ENCODE measurements at places on chromosomes 6 and 20. TPM values are rescaled to one million over a fixed set of nuclear protein-coding genes. Genes with fewer than 3 reads are reported as not detected.

Gene AURKA
- total RNA-seq, result 14.8 TPM

GRCh38 chr20:39038047-39038446 lies 75.9 kb downstream of the DHX35 start:
- no peaks in the 10 kb centered on the region for H3K27me3 ChIP-seq
- peaks cover 26% of the 10 kb centered on the region for H3K36me3 ChIP-seq
- H3K4me1 ChIP-seq, result peaks cover 3% of the 10 kb centered on the region
- H3K27ac ChIP-seq, result no peak overlapping the region

GRCh38 chr6:34457382-34457741 lies 8.5 kb upstream of the PACSIN1 start:
- no peak overlapping the region for H3K27ac ChIP-seq
- peaks cover 4% of the 10 kb centered on the region for H3K27me3 ChIP-seq
- no peak for DNase-seq
- H3K4me1 ChIP-seq, result no peaks in the 10 kb centered on the region

- H3K36me3 ChIP-seq, result no peaks in the 10 kb centered on the region
- peak; percentile 18 for DNase-seq
- no peak overlapping the region for H3K4me3 ChIP-seq
- no peaks in the 10 kb centered on the region for H3K27me3 ChIP-seq
Measured at GRCh38 chr6:161644521-161644920, 370.7 kb upstream of the AGPAT4 start.

DNA sequence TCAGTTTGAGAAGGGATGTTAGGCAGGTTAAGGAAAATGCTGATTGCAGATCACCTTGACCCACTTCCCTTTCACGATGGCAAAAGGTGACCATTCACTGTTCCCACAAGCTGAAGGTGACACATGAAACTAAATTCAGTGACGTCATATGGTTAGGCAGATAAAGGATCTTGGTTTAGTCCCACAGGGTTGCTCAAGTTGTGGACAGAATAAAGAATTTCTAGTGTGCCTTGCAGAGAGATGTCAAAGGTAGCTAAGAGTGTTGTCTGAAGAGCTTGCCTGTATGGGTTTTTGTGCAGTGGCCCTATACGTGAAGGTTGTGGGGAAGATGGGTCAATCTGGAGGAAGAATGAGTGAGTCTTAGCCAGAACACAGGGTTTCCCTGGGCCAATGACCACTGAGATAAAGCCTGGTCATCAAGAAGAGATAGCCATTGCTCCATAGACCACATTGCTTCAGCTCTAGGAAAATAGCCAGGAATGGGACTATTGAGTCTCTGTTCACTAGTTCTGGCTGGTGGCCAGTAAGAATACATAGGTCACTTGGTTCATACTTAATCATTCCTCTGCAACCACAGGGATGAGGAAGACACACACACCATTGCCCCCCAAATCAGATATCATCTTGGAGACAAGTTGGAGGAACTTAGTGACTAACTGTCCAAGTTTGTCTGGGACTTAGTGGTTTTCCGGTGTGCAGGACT lies 148.5 kb upstream of the ATXN1 start:
- H3K4me1 ChIP-seq, result peaks cover 17% of the 10 kb centered on the region
- no peak overlapping the region for H3K4me3 ChIP-seq
- H3K27ac ChIP-seq, result no peak overlapping the region
- DNase-seq, result peak; percentile 96

DNA sequence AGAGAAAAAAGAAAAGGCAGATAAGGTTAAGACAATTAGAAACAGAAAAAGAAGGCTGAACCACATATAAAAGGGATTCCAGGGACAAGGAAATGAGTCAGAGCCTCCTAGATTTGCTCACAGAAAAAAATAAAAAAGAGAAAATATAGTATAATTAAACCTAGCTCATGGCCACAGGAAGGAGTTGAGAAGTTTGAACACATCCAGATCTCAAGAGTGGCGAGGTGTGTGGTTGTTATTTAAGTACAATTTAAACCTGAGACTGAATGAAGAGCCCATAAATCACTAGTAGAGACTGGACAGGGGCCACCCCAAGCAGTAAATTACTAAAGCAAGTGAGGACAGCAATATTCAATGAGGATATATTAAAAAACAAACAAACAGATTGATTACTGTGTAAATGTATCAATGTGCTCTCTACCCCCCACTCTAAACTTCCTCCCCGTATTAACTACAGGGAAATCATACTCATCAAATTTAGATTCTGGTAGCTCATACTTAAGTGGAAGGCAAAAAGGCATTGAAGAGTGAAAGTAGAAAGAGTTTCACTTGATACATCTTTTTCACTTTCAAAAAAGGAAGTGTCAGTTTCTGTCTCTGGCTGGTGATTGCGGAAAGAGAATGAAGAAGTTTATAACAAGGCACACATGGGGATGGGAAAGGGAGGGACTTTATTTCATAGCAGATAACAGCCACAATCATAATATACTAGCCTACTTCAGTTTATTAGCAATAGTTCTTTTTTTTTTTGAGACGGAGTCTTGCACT lies 49.3 kb upstream of the SCAF8 start:
- no peak overlapping the region for H3K4me3 ChIP-seq
- no peak overlapping the region for H3K27ac ChIP-seq
- H3K27me3 ChIP-seq, result no peaks in the 10 kb centered on the region
- H3K4me1 ChIP-seq, result peaks cover 9% of the 10 kb centered on the region

Gene PACSIN1
- total RNA-seq, result 0.46 TPM

Gene MEI4
- total RNA-seq, result 0.54 TPM

DNA sequence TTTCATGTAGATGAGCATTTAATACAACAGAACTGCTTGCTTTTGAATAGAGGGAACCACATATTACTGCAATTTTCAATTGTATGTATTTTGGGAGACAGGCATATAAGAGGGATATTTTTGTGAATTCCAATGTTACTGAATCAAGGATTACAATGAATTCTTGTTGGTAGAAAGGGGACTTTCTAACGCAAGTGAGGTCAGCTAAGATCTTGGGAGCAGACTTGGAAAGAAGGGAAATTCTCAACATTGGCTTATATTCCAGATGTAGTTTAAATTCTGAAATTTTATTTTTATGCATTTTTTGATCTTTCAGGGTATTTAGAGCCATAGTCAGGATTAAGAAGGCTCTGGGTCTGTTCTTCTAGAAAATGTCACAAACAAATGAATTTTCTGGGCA lies 43.3 kb upstream of the CTAGE9 start:
- H3K4me1 ChIP-seq, result peaks cover 21% of the 10 kb centered on the region
- DNase-seq, result peak; percentile 74
- H3K27me3 ChIP-seq, result no peaks in the 10 kb centered on the region
- peak overlapping the region; percentile 77 for H3K27ac ChIP-seq

DNA sequence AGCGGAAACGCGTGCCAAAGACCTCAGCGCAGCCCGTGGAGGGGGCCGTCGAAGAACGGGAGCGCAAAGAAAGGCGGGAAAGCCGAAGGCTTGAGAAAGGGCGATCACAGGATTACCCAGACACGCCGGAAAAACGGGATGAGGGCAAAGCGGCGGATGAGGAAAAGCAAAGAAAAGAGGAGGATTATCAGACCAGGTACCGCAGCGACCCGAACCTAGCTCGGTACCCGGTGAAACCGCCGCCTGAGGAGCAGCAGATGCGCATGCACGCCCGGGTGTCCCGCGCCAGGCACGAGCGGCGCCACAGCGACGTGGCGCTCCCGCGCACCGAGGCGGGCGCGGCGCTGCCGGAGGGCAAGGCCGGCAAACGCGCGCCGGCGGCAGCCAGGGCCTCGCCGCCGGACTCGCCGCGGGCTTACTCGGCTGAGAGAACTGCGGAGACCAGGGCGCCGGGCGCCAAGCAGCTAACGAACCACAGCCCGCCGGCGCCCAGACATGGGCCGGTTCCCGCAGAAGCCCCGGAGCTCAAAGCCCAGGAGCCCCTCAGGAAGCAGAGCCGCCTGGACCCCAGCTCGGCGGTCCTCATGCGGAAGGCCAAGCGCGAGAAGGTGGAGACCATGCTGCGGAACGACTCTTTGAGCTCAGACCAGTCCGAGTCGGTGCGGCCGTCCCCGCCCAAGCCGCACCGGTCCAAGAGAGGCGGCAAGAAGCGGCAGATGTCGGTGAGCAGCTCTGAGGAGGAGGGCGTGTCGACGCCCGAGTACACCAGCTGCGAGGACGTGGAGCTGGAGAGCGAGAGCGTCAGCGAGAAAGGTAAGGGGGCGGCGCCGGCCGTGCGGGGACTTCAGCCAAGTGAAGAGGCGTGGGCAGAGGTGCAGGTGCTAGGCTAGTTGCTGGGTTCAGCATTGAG lies 296.2 kb downstream of the RIMS1 start:
- H3K27ac ChIP-seq, result no peak overlapping the region
- H3K4me3 ChIP-seq, result peak overlapping the region; percentile 73
- peaks cover 6% of the 10 kb centered on the region for H3K4me1 ChIP-seq

DNA sequence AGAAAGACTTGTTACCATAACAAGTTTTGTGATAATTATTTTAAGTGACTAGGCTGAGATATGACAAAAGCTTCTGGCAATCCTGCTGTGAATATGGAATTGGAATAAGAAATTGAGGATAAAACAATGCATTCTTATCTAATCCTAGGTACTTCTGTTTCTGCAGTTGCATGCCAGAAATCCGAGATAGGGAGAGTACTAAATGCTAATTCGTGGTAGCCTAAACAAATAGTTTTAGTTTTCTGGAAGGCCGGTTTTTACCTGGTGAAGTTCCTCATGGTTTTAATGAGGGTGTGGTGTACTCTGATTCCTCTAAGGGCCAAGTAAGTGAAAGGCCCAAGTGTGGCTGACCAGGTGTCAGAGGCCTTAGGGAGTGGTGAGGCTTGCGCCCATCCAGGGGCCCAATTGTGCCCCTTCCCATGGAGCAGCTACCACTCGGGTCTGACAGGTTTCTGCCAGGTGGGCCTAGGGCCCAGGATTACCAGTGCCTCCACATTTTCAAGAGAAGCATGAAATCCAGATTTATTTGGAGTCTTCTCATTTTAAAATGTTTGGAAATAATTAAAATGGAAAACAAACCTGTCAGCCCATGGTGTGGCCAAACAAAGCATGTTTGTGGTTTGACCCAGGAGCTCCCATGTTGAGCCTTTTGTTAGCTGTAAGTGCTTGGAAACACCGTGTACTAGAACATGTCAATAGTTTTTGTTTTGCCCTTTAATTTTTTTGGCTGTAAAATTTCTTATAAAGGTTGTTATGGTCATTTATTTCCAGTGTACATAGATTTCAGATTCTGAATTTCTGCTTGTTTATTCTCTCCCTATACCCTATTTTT lies 6.6 kb downstream of the PLCB4 start:
- H3K36me3 ChIP-seq, result no peaks in the 10 kb centered on the region
- peaks cover 4% of the 10 kb centered on the region for H3K4me1 ChIP-seq
- H3K27me3 ChIP-seq, result no peaks in the 10 kb centered on the region
- H3K4me3 ChIP-seq, result no peak overlapping the region
- H3K27ac ChIP-seq, result no peak overlapping the region

- no peak overlapping the region for H3K4me3 ChIP-seq
- peaks cover 7% of the 10 kb centered on the region for H3K27me3 ChIP-seq
- H3K4me1 ChIP-seq, result no peaks in the 10 kb centered on the region
- DNase-seq, result no peak
Measured at GRCh38 chr6:33853026-33853425, 49.2 kb upstream of the MLN start.

Gene CCDC28A
- total RNA-seq, result 9.3 TPM

Gene SIRPA
- 35.5 TPM for total RNA-seq

DNA sequence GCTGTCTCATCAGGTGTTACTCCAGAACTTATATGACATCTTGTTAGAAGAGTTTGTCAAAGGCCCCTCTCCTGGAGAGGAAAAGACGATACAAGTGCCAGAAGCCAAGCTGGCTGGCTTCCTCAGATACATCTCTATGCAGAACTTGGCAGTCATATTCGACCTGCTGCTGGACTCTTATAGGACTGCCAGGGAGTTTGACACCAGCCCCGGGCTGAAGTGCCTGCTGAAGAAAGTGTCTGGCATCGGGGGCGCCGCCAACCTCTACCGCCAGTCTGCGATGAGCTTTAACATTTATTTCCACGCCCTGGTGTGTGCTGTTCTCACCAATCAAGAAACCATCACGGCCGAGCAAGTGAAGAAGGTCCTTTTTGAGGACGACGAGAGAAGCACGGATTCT lies 43.7 kb upstream of the SMIM28 start:
- H3K27me3 ChIP-seq, result no peaks in the 10 kb centered on the region
- DNase-seq, result no peak
- H3K4me1 ChIP-seq, result no peaks in the 10 kb centered on the region
- no peaks in the 10 kb centered on the region for H3K36me3 ChIP-seq
- H3K27ac ChIP-seq, result no peak overlapping the region

- no peak overlapping the region for H3K4me3 ChIP-seq
- no peak overlapping the region for H3K27ac ChIP-seq
- H3K27me3 ChIP-seq, result no peaks in the 10 kb centered on the region
- peaks cover 14% of the 10 kb centered on the region for H3K4me1 ChIP-seq
Measured at GRCh38 chr6:145151624-145152023, 583.7 kb downstream of the EPM2A start.

- H3K27me3 ChIP-seq, result no peaks in the 10 kb centered on the region
- H3K36me3 ChIP-seq, result no peaks in the 10 kb centered on the region
- DNase-seq, result no peak
Measured at GRCh38 chr6:111911428-111911827, 38.2 kb upstream of the FYN start.

Gene COL12A1
- 106 TPM for total RNA-seq

Gene COL19A1
- total RNA-seq, result 0.10 TPM

Gene FERMT1
- total RNA-seq, result 10.9 TPM

DNA sequence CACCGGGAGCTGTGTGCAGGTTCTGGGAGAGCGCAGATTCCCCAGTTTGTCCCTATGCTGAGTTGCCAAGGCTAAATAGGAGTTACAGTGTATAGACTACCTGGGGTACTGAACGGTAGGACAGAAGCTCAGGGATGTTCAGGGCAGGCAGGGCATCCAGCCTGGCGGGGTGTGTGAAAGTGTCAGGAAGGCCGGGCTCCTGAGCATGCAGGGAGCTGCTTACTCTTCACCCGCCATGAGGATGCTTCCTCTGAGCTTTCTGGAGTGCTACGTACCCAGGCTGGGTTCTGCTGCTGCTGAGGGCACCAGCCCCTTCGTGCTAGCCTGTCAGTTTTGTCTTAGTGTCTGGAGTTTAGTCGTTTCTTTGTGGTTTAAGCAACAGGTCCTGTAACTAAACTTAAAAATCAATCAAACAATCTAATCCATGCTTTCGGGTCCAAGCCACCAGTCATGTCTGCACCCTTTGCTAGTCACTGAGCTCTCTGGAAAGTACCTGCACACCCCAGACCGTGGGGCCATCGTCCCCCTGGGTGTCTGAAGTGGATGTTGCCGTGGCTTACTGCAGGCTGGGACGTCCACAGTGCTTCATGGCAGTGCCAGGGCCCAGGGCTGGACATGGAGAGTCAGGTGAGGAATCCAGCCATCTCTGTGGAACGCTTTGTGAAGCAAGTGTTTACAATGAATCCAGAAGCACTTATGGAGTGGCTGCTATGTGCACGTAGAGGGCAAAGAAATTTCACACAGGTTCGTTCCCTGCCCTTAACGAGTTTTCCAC lies 220.3 kb upstream of the SNX9 start:
- no peaks in the 10 kb centered on the region for H3K36me3 ChIP-seq
- DNase-seq, result no peak
- H3K4me1 ChIP-seq, result no peaks in the 10 kb centered on the region
- H3K27me3 ChIP-seq, result no peaks in the 10 kb centered on the region

- no peaks in the 10 kb centered on the region for H3K4me1 ChIP-seq
- DNase-seq, result no peak
- H3K27ac ChIP-seq, result no peak overlapping the region
- no peaks in the 10 kb centered on the region for H3K27me3 ChIP-seq
- no peaks in the 10 kb centered on the region for H3K36me3 ChIP-seq
Measured at GRCh38 chr20:63409834-63410435, 48.8 kb upstream of the CHRNA4 start.

- H3K27me3 ChIP-seq, result no peaks in the 10 kb centered on the region
- no peak overlapping the region for H3K4me3 ChIP-seq
- H3K27ac ChIP-seq, result no peak overlapping the region
- no peaks in the 10 kb centered on the region for H3K4me1 ChIP-seq
- H3K36me3 ChIP-seq, result no peaks in the 10 kb centered on the region
Measured at GRCh38 chr6:47235421-47235820, 74.3 kb downstream of the TNFRSF21 start.

Gene CLVS2
- not detected for total RNA-seq

Measured in astrocyte (in vitro differentiated cells and primary cell).